ENCODE measurements at places on chromosomes 2 and 18.
A peak's percentile ranks its signal among the peaks of the same experiment; 100 is the strongest.

DNA sequence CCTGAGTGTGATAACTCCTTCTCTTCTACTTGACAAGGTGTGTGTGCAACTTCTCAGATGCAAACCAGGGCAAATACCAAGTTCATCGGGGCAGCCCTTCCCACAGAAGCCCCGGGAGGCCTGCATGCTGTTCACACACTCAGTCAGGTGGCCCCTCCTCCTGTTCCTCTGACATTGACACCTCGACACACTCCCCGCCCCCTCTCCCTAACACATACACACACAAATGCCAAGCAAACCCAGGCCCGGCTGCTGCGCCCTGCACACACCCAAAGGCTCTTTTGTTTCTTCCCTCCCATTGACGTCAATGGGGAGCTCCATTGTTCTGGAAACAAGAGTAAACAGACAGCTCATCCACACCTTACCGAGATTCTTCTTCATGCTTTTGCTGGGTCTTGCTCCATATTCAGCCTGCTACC lies 1.7 kb upstream of the PER2 start:
- DNase-seq, result no peak

GRCh38 chr2:224973112-224974016 lies 68.9 kb downstream of the DOCK10 start:
- no peak for DNase-seq

GRCh38 chr2:233409286-233409991 lies 55.1 kb downstream of the DGKD start:
- DNase-seq, result peak; percentile 25

GRCh38 chr2:233813236-233814055 lies 35.3 kb downstream of the MROH2A start:
- no peak for DNase-seq

- no peak for DNase-seq
Measured at GRCh38 chr2:163828771-163829170, 93.0 kb upstream of the FIGN start.

DNA sequence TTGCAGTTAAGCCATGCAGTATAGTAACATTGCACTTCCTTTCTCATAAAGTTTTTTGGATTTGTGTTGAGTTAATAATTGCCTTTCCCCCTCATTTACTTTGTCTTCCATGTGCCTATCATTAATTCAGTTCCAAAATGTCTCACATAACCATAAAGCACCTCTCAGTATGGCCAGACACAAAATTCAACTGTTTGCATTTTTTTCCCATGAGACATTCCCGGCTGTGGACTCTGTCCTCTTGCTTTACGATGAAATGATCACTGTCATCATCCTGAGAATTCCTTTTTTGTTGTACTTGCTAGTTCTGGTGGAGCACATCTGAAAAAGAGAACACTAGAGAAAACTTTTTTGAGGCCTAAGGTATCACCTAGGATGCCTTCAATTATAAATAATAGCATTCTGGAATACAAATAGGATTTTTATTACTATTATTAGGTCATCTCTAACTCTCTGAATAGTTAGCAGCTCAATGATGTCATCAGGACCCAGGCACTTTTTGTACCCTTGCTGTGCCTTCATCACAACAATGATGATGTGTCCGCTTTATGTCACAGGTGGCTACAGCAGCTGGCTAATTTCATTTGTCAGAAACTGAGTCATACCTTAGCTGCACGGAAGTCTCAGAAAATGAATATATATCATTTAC lies 8.5 kb upstream of the ATP8B1 start:
- DNase-seq, result no peak

- DNase-seq, result no peak
Measured at GRCh38 chr2:3679616-3680393, 21.8 kb downstream of the ALLC start.

GRCh38 chr2:52536929-52537460 lies 1230.6 kb upstream of the CHAC2 start:
- no peak for DNase-seq

- no peak for DNase-seq
Measured at GRCh38 chr2:222100704-222101699, 197.8 kb downstream of the PAX3 start.

- DNase-seq, result no peak
Measured at GRCh38 chr2:206614811-206615210, 27.5 kb upstream of the FAM237A start.

- DNase-seq, result no peak
Measured at GRCh38 chr18:250685-251084, 17.2 kb downstream of the THOC1 start.

Data from T-helper 22 cell (primary cell).